T-cell (primary cell): ENCODE measurements at places on chromosomes 2 and 18.

- no peak for DNase-seq
These were observed 1518.3 kb downstream of the RPIA start for GRCh38 chr2:90209806-90210205.

DNA sequence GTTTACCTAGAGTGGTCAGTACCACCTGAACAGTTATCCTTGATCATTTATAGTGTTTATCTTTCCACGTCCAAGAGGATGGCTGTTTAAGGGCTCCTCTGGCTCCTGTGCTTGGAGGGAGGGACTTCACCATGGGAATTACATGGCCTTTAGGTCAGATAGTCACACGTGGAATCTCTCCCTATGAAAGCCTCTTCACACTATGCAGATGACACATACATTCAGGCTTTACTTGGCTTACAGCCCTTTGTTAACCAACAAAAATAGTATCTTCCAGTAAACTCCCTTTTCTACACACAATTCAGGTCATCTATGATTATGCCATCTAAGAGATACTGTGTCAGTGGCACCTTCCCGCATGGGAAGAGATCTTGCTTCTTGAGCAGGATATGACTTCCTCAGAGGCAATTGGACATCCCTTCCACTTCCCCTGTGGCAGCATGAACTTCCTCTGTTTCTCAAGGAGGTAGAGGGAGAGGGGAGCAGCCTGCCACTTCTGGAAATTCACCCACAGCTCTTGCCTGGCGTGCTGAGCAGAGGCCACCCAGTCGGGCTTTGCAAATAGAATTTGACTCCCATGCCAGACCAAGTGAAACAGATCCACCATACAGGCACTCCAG is 53.5 kb downstream of the COLEC12 start:
- DNase-seq = no peak

- no peak for DNase-seq
These were observed 12.4 kb upstream of the TRIB2 start for GRCh38 chr2:12704378-12704777.

- no peak for DNase-seq
These were observed 165.2 kb upstream of the MSH6 start for GRCh38 chr2:47617523-47618271.

- DNase-seq = no peak
These were observed 683.5 kb upstream of the SALL3 start for GRCh38 chr18:78296166-78296565.

- no peak for DNase-seq
These were observed 6.9 kb downstream of the LRRC30 start for GRCh38 chr18:7237673-7238272.

DNA sequence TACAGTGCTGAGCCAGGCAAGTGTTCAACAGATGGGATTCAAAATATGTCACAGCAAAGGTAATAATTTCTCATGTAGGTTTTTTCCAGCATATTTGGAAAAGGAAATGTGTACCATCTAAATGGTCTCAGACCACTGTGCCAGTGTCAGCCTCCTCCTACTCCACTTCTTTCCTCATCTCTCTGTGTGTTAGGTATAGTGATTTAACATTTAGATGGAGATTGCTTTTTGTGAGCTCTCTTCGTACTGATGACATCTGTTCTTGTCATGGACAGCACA is 80.9 kb upstream of the TSPYL6 start:
- DNase-seq = no peak

DNA sequence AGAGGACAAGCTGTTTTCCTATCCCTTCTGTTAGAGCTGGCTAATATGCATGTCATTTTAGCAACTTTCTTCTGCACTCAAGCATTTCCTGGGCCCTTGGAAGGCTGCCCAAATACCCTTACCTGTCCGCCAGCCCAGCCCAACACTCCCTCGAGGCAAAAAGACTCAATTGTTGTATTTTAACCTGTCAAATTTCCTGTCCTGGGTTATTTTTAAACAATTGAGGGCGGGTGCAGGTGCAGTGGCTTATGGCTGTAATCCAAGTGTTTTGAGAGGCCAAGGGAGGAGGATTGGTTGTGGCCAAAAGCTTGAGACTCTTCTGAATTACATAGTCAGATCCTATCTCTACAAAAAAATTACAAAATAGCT is 125.0 kb upstream of the ARHGAP28 start:
- no peak for DNase-seq

DNA sequence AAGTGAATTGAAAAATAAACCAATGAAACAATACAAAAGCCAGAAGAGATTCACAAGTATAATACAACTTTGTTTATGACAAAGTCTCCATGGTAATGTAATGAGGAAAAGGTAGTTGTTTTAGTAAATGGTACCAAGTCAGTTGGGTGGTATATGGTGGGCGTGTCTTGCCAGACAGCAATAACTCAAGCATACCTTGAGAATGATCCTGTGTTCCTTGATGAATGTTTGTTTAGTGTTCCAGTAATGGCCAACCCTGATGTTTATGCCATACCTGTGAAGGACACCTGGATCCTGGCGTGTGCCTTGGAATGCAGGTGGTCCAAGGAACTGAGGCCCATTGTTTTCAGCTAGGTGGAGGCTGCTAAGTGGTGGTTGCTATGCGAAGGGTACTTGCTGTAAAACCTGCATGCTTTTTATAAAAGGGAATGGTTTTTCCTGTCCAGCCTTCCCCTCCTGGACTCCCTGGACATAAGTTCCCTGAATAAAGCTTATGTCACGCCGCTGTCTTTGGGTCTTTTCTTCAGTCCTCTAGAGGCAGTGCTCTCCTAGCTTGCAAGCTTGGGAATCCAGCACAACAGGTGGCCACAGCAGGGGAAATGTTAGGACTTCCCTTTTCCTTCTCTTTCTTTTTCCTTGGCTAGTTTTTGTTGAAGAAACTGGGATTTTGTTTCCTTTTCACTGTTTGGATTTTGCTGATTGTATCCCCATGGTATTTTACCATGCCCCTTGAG is 54.7 kb downstream of the MTA3 start:
- DNase-seq = no peak

GRCh38 chr2:174717273-174717672 is 47.0 kb downstream of the CHRNA1 start:
- no peak for DNase-seq

- DNase-seq = no peak
These were observed 28.2 kb upstream of the GALNT1 start for GRCh38 chr18:35553300-35553699.

DNA sequence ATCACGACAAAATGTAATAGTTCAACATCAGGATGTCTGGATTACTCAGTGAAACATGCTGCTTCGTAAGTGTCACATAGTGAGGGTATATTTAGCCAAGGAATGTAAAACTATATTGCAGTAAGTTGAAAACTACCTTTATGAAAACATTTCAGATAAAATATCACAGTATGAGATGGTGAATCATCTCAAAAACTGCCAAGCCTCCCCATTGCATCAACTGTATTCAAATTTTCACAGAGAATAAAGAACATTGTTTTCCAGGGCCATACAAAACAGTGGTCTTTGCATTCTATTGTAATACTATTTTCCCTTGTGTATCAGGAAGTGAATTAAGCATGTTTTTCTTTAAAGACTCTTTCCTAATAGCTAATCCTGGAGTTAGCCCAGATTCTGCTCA is 47.6 kb upstream of the MSTN start:
- DNase-seq = no peak

GRCh38 chr2:170475878-170476277 is 239.3 kb upstream of the SP5 start:
- DNase-seq = no peak

DNA sequence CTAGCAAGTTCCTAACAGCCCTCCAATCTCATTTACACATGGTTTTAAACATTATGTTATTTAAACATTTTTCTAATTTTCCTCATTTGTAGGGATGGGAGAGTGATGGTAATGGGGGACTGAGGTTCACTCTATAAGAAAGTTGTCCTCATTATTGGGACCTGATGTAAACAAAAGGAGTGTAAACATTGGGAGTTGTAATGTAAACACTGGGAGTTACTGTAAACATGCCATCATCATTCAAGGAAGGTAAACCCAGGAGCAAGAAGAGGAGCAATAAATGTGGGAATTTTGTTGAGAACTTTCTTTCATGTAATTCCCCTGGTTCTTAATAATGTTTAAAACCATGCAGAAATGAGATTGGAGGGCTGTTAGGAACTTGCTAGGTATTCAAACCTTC is 17.8 kb downstream of the RFTN2 start:
- no peak for DNase-seq

- no peak for DNase-seq
These were observed 52.3 kb downstream of the ZEB2 start for GRCh38 chr2:144467502-144468137.

DNA sequence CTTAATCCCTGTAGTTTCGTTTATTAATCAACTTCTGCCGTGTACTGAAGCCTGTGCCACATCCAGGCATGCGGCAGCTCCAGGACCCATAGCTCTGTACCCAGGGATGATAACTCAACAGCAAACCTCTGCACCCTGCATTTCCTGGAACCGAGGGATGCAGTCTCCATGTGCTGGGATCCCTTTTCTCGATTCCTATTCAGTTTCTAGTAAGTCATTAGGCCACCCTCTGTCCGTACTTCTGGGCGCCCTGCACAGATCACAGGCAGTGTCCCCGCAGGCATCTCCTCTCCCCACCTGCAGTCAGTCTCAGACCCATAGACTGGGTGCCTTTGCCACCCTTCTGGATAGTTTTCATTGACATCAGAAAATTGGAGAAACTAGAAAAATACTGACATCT is 18.8 kb downstream of the TMEM18 start:
- DNase-seq = no peak

GRCh38 chr2:130818809-130819208 is 17.9 kb upstream of the ARHGEF4 start:
- no peak for DNase-seq

DNA sequence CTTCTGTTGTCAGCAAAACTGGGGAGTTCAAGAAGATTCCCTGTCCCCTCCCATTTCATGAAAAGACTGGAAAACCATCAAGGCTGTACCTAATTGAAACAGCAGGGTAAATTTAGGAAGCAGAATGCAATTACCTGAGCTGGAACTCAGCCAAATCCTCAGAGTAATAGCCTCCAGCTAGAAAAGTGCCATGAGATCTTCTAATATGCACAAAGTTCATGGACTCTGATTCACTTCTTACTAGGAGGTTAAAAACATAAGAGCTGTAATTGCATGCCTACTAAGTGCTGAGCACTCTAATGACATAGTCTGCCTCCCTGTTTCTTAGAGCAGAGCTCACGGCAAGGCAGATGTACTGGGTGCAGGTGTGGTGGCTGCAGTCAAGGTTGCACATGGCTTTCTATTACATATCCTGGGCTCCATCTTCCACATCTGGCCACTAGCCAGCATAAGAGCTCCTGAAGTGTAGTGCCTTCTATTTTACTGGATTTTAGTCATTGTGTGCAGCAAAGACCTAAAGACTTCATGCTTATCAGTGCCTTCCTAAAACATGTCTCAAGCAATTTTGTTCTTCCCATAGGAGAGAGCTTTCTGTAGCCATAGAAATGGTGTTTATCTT is 341.7 kb downstream of the PTPRM start:
- no peak for DNase-seq

- DNase-seq = no peak
These were observed 46.2 kb downstream of the PUM2 start for GRCh38 chr2:20304411-20304810.

DNA sequence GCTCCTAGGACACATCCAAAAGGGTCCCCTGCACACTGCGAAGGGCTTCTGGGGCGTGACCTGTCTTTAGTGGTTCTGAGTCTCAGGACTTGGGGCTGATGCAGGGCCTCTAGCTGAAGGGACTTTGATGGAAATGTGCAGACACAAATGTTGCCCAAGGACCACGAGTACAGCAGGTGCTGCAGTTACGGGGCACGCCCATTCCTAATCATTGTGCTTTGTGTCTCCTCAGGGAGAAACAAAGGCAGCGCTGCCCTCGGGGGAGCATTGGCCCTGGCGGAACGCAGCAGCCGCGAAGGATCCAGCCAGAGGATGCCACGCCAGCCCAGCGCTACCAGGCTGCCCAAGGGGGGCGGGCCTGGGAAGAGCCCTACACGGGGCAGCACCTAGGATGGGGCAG is 8.0 kb downstream of the TUBA3E start:
- DNase-seq = no peak

GRCh38 chr18:62717925-62718800 is 2.8 kb downstream of the PHLPP1 start:
- no peak for DNase-seq

GRCh38 chr2:64839844-64840243 is 149.4 kb upstream of the SLC1A4 start:
- no peak for DNase-seq

- DNase-seq = no peak
These were observed 320.5 kb downstream of the FSIP2 start for GRCh38 chr2:186059096-186059495.

DNA sequence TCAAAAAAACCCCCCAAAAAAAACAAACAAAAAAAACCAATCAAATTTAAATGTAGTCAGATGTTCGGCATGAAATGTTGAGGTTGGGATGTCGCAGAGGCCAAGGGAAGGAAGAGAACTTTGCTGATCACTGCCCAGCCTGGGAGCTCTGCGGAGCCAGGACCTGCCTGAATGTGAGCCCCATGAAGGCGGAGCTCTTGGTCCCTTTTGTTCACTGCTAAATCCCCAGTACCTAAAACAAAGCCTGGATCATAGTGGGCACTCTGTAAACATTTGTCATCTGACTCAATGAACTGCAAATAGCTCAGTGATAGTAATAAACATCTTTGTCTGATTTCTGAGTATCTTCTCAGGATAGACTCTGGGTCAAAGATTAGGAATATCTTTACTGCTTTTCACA is 64.0 kb downstream of the NGEF start:
- DNase-seq = no peak

- DNase-seq = no peak
These were observed 63.1 kb downstream of the MARCO start for GRCh38 chr2:119005051-119005450.
